ENCODE measurements at places on chromosomes 7 and 10. TPM values are rescaled to one million over a fixed set of nuclear protein-coding genes. Genes with fewer than 3 reads are reported as not detected.

Gene GFRA1
- 5.1 TPM for total RNA-seq

Gene TMEM229A
- total RNA-seq, result 0.11 TPM

GRCh38 chr7:119681336-119681735, 591.6 kb upstream of the KCND2 start:
- no peak for DNase-seq

DNA sequence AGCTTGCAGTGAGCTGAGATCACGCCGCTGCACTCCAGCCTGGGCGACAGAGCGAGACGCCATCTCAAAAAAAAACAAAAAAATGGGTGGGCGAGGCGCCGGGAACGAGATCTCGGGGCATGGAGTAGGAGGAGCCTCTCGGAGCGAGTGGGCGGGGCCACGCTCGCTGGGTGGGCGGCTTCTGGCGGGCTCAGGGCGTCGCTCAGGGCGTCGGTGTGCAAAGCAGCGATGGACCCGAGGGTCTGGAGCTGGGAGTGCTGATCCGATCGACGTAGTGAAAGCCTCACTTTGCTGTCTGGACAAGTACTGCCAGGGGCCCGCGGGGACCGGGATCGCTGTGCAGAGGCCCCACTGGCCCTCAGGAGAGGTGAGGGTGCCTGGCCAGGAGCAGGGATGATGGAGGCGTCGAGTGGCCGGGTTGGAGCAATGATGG, 22.6 kb upstream of the AMZ1 start:
- no peak for DNase-seq

GRCh38 chr10:29636178-29636577, 1.4 kb upstream of the SVIL start:
- DNase-seq, result no peak

DNA sequence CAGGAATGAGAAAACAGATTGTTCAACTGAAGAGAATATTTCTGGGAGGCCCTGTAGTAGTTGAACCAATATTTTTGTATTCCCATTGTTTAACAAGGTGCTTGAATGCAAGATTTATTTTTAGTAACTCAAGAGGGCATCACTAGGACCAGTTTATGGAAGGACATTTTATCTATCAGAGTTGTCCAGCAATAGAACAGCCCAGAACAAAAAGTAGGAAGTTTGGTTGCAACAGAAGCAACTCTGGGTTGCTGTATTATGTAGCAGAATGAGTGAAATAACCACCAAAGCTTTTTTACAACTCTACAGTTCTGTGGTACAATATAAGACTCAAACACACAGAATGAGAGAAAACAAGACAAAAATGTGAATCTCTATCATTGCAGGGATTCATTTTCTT, 34.7 kb downstream of the CPED1 start:
- no peak for DNase-seq
